ENCODE measurements at places on chromosomes 6 and 20.
A peak's percentile ranks its signal among the peaks of the same experiment; 100 is the strongest.

- DNase-seq: no peak
Observed at GRCh38 chr6:41713650-41714291, 21.6 kb downstream of the TFEB start.

GRCh38 chr6:33029328-33030184 lies 20.2 kb upstream of the HLA-DOA start:
- DNase-seq: no peak

GRCh38 chr20:26276554-26277210 lies 580.0 kb upstream of the ZNF337 start:
- peak; percentile 40 for DNase-seq

GRCh38 chr6:105929626-105930025 lies 156.5 kb upstream of the PRDM1 start:
- DNase-seq: no peak

DNA sequence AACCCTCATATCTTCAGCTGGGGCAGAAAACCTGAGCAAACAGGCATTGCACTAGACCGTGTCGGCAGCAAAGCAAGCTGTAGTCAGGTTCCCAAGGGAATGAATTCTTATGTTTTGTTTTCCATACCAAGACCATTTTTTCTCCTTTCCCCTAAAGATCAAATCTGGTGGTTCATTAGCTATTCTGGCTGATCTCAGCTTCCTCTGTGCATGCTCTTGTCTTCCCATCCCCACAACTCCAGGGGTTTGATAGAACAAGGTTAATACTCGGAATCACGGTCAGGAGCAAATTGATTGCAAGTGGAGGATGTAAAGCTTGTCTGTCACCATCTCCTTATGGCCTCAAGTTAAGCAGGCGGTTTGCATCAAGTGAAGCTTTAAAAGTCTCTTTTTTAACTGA lies 778.8 kb downstream of the KIF16B start:
- no peak for DNase-seq

- peak; percentile 43 for DNase-seq
Observed at GRCh38 chr6:107458672-107459282, 587 bp downstream of the PDSS2 start.

- DNase-seq: no peak
Observed at GRCh38 chr6:121436960-121437850, 1.8 kb downstream of the GJA1 start.

GRCh38 chr6:138719744-138720143 lies 53.8 kb upstream of the CCDC28A start:
- no peak for DNase-seq

- no peak for DNase-seq
Observed at GRCh38 chr6:7033202-7033601, 74.6 kb upstream of the RREB1 start.

GRCh38 chr6:69868252-69868804 lies 2.0 kb downstream of the COL19A1 start:
- DNase-seq: no peak

GRCh38 chr6:19432966-19433498 lies 404.1 kb upstream of the ID4 start:
- no peak for DNase-seq

DNA sequence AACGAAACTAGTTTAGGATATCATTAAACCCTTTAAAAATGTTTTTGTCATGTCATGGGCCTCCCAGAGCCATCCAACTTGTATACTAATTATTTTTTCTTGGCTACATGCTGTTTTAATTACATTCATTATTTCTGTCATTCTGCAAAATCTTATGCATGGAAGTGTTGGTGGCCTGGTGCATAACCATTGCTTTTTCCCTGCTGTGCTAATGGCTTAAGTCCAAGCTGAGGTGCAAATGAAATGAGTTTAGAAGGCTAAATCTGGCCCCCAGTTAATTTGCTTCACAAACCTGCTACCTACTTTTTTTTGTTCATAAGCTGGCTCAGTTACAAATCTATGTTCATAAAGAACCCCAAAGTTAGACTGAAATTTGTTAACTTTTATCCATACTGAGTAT lies 1249.9 kb downstream of the EPHA7 start:
- no peak for DNase-seq

DNA sequence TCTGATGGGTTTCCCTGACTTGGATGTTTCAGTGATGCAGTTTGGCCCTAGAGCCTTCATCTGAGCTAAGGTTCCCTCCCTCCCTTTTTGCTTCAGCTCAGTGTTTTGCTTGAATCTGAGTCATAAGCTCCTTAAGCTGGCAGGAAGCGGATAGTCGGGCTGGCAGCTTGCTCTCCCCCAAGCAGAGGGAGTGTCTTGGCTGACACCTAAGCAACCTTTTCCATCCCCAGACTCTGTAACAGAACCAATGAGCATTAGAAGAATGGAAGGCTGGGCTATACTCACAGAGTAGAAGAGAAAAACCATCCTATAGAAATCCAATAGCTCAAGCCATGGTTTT lies 98.3 kb downstream of the HAO1 start:
- DNase-seq: no peak

DNA sequence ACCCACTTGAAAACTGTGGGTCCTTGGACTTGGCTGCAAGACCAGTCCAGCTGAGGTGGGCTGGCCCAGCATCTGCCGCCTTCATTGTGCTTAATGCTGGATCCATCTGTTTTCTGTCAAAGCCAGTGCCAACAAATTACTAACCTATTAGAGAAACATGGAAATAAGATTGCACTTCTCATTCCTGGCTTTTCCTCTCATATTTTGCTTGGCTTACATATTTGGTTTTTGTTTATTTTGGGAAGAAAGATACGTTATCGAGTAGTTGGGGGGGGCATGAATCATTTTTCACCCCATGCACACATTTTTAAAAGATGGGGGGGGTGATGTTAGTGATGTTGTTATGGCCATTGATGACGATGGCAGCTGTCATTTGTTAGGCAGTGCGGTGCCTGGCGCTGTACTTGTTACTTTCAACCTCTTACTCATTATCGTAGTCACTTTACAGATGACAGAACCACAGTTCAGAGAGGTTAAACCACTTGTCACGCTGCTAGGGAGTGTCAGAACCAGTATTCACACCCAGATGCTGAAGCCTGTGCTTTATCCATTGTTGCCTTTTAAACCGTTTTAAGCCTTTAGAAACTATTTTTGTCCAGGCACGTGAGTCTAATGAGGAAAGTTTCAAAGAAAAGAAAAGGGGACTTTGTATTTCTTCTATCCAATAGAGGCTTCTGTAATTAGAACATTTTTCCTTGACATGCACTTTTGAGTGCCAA lies 180.0 kb downstream of the TMEM242 start:
- no peak for DNase-seq

DNA sequence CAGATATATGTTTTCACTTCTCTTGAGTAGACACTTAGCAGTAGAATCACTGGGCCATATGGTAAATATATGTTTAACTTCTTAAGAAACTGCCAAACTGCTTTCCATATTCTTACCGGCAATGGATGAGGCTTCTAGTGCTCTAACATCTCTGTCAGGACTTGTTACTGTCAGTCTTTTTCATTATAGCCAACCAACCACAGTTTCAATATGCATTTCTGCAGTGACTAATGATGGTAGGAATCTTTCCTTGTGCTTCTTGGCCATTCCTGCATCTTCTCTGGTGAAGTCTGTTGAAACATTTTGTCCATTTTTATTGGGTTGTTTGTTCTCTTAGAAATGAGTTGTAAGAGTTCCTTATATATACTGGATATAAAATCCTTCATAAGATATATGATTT lies 66.0 kb upstream of the SYNDIG1 start:
- DNase-seq: no peak

DNA sequence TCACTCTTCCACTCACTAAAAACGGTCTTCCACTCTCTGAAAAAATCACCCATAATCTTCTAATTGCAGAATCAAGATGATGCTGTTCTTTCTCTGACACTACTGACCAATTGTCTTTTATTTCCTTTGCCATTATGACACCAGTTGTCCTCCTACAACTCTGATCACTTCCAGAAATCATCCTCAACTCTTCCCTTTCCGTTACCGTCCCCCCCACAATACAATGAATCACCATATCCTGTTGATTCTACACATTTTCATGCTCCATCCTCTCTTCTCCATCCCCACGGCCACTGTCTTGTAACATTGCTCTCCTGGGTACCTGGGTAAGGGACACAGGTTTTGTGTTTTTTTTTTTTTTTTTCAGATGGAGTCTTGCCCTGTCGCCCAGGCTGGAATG lies 2.5 kb upstream of the PPP2R5D start:
- no peak for DNase-seq

DNA sequence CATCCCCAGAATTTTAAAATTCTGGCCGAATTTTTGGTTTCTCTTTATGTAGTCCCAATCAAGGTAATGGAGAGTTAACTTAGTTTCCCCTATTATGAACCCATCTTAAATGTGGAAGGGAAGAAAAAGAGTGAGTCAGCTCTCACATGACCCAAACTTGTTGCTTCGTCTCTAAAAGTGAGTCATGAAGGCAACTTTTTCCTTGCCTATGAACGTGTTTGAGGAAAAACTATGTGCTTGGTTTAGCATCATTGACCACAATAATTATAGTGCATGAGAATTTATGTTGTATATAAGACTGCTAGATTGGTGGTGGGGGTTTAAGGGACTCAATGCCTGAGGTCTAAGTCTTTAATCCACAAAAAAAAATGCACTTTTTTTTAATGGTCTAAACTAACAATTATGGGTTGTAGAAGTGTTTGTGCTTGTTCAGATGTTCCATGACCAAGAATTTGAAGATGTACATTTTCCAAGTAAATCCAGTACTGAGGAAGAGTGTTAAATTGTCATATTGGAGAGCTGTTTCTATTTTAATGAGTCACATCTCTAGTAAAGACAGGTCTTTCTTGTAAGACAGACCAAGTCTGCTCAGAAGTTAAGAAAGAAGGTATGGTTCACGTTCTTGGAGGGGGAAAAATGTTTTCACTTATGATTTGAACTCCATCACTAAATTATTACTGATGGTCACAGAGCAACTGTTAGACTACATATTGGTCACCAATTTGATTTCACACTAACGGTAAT lies 409.9 kb upstream of the MARCKS start:
- no peak for DNase-seq

GRCh38 chr6:38056361-38056760 lies 236.8 kb downstream of the ZFAND3 start:
- DNase-seq: no peak

DNA sequence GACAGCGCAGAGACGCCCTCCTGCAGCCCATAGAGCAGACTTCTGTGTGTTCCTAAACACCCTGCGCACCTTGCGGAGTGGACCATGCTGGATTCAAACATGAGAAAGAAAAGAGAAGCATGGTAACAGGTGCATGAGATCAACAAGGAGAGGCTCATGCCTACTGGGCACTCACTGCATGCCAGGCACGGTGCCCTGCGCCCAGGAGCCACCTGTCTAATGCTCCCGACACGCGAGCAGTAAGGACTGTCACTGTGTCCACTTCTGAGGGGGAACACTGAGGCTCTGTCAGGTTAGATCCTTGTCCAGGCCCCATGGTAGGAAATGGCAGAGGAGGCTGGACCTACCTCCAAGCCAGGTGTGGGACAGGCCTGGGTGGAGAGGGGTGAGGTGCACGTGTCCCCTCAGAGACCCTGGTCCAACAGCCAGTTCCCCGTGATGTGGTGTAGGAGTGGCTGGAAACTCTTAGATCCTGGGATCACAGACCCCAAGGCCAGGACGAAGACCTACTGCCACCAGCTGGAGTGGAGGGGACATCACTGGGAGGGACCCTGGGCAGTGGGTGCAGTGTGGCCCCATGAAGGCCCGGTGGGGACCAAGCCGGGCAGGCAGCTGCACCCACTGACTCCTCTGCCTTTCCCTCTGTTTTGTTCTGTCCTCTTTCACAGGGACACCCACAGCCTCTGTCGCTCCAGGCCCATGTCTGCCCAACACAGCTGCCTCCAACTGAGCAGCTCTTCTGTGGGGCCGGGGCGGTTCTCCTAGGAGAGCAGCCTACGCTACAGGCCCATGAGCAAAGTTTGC lies 29.5 kb downstream of the ZBP1 start:
- no peak for DNase-seq

DNA sequence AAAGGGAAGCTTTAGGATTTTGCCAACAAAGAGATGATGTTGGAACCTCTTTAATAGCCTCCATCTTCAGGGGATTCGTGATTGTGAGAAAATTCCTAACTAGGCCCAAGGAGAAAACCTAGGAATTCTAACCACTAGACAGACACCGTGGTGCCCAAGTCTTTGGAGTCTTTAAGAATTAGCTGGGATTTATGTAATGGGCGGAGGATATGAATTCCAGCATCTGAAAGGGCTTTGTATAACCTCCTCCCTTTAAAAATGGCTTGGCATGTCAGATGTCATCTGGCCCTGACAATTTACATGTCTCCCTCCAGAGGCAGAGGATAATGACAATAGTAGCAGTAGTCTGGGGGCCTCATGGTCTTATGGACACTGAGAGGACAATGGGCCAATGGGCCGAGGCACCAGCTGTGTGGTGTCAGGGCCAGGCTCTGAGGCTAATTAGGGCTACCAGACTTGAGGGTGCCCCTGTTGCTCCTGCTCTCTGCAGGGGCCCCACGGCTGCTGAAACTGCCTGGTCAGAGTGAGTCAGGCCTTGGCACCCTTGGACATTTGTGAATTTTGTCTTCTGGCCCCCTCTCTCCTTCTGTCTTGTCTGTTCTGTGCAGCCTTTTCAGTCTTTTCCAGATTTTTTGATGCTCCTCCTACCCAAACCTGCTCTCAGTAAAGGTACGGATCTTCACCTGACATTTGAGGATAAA lies 113.9 kb downstream of the EDN1 start:
- DNase-seq: no peak

DNA sequence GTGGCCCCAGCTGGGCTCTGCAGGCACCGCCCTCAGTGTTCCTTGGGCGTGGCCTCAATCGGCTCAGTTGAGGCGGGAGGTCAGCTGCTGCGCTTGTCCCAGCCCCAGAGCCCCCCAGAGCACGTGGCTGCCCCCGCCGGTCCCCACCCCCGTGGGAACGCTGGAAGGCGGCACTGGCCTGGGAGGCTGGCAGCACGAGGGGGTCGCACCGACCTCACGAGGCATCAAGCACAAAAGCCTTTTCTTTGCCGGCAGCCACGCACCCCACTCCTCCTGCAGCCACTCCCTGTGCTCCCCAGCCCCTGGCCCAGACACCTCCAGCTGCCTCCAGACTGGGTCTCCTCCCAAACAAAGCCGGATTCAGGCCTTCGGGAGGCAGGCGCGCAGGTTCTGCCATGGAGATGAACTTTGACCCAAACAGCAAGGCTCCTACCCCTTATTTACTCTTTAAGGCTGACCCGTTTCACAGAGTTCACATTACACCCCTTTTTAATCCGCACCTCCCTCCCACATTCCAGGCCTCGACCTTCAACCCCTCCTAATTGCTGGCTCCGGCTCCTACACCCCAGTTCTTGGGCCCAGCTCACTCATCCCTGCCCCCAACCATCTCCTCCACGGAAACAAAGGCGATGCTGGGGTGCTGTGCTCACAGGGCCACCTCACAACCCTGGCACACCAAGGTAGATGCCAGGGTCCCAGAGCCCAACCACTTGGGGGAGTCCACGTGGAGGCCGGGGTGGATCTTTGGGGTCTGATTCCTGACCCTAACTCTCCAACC lies 111.7 kb downstream of the NOL4L start:
- DNase-seq: no peak

DNA sequence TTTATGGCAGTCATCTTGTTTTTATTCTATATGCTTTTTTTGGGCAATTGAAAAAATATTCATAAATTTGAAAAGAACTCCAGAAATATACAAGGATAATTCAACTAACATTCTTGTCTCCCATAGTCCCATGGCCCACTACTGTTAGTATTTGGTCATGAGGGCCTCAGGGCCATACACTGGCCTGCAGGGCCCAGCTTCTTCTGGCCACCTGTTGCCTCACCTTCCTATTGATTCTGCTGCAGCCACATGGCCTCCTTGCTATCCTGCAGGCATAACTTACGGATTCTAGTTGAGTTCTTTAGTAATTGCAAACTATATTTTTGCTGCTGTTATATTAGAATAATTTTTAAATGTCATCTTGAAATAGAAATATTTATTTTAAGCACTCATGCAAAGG lies 72.6 kb downstream of the SCAND1 start:
- no peak for DNase-seq

- no peak for DNase-seq
Observed at GRCh38 chr6:117205876-117206275, 59.5 kb upstream of the VGLL2 start.
